ENCODE measurements at places on chromosomes 1 and 21.
A peak's percentile ranks its signal among the peaks of the same experiment; 100 is the strongest.

DNA sequence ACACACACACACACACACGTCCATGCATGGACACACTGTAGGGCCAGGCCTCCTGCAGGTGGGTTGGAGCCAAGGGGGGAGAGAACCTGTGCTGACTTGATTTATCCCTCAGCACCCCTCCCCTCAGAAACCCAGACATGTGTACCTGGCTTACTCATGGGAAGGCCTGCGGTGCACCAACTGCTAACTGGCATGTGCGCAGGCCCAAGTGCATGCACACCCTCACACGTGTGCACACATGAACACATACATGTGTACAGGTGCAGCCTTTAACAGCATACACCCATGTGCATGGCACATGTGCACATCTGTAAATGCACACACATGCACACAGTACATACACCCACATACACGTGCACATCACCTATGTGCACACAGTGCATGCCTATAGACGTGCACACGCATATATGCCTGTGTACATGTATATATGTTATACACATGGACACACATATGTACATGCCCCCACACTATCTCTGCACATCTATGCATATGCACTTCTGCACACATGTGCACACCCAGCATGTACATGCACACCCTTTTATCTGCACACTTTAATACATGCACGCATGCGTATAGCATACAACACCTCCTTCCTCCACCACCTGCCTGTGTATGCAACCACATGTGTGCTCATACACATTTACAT, 67.5 kb downstream of the TRIM11 start:
- peaks cover 3% of the 10 kb centered on the region for H3K27me3 ChIP-seq
- no peak for DNase-seq
- H3K4me3 ChIP-seq: peak overlapping the region; percentile 55
- H3K4me1 ChIP-seq: no peaks in the 10 kb centered on the region
- H3K36me3 ChIP-seq: no peaks in the 10 kb centered on the region
- no peak overlapping the region for H3K27ac ChIP-seq

DNA sequence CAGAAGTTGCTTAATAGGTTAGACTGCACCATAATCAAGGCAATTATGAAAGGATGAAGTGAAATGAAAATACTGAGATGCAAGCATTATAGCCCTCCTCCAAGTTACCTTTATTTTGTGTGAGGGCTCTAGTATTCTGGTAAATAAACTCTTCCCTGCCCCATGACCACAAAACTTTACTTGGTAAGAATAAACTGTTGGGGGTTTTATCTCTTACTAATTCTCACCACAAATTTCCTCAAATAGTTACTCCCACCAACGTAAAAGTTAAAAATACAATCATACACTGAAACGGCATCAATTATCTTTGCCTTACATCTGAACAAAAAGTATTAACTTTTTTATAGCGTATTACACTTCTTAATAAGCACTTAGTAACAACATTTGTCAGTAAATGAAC, 29.5 kb downstream of the C21orf91 start:
- DNase-seq: no peak
- peaks cover 7% of the 10 kb centered on the region for H3K36me3 ChIP-seq
- H3K27me3 ChIP-seq: no peaks in the 10 kb centered on the region
- H3K27ac ChIP-seq: no peak overlapping the region
- H3K4me3 ChIP-seq: no peak overlapping the region

- no peaks in the 10 kb centered on the region for H3K4me1 ChIP-seq
- DNase-seq: no peak
- H3K27me3 ChIP-seq: no peaks in the 10 kb centered on the region
- H3K27ac ChIP-seq: no peak overlapping the region
Measured at GRCh38 chr1:205183676-205184335, 27.7 kb downstream of the DSTYK start.

GRCh38 chr1:6273380-6273891, 12.5 kb upstream of the GPR153 start:
- H3K27me3 ChIP-seq: no peaks in the 10 kb centered on the region
- no peak overlapping the region for H3K4me3 ChIP-seq
- no peak overlapping the region for H3K27ac ChIP-seq
- peaks cover 37% of the 10 kb centered on the region for H3K4me1 ChIP-seq
- DNase-seq: no peak
- H3K36me3 ChIP-seq: peaks cover 28% of the 10 kb centered on the region

GRCh38 chr21:26067836-26068594, 102.6 kb downstream of the APP start:
- no peaks in the 10 kb centered on the region for H3K27me3 ChIP-seq
- no peak for DNase-seq
- peaks cover 13% of the 10 kb centered on the region for H3K4me1 ChIP-seq
- H3K4me3 ChIP-seq: no peak overlapping the region
- no peak overlapping the region for H3K27ac ChIP-seq

DNA sequence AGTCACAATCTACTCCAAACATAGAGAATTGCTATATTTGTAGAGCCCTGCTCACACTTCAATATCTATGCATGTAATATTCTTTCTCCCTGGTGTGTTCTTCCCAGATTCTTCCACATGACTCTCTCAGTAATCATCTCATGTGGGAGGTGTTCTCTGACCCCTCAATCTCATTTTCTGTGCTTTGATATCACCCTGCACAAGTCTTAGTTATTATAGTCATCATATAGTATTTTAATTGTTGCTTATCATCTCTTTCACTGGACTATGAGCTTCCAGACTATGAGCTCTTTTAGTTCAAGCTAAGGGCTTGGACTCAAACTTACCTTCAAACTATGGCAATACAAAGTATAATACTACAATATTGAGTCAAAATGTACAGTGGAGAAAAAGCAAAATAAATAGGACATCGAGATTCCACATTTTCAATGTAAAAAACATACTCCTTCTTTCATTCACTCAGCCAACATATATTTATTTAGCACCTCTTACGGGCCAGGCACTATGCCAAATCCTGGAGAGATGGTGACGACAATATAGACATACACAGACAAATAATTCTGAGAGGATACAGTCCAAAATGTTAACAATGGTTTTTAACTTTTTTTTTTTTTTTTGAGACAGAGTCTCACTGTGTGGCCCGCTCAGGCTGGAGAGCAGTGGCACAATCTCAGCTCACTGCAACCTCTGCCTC, 12.7 kb downstream of the TESK2 start:
- no peak overlapping the region for H3K4me3 ChIP-seq
- no peak for DNase-seq
- no peak overlapping the region for H3K27ac ChIP-seq
- H3K4me1 ChIP-seq: no peaks in the 10 kb centered on the region
- no peaks in the 10 kb centered on the region for H3K36me3 ChIP-seq

DNA sequence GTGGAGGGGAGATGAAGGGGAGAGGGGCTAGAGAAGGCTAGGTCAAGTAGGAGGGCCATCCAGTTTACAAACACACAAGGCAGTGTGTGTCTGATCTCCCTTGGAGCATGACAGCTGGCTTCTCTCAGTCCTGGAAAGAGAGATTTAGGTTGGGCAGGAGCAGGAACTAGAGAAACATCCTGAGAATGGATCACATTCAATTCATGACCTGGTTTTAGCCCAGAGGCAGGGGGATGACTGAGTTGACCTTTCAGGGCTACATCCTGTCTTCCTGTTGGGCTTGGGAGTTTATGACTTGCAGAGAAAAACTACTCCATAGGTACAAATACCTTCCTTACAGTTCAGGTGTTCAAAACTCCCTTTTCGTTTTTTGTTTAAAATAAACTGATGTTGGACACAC, 97.0 kb downstream of the IGSF21 start:
- no peaks in the 10 kb centered on the region for H3K27me3 ChIP-seq
- no peak overlapping the region for H3K27ac ChIP-seq
- no peak overlapping the region for H3K4me3 ChIP-seq
- no peaks in the 10 kb centered on the region for H3K36me3 ChIP-seq
- H3K4me1 ChIP-seq: no peaks in the 10 kb centered on the region

DNA sequence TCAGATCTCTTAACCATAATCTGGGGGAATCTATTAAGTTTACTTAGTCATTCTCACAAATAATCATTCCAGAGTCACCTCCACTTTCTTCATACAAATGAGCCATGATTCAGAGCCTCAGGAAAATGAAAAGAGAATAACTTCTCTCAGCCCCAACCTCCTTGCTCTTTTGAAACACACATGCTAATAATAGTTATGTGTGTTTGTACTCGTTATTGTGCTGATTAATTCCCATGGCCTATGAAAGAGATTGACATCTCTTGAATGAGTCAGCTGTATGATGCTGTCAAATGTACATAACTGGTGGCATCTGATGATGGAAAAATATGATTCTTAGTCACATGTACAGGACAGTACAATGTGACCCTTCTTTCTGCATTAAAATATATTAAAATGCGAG, 41.5 kb downstream of the DTL start:
- no peaks in the 10 kb centered on the region for H3K27me3 ChIP-seq
- no peak for DNase-seq
- no peak overlapping the region for H3K27ac ChIP-seq
- H3K4me3 ChIP-seq: no peak overlapping the region
- no peaks in the 10 kb centered on the region for H3K4me1 ChIP-seq

GRCh38 chr1:184489908-184490307, 103.1 kb downstream of the C1orf21 start:
- H3K4me1 ChIP-seq: peaks cover 14% of the 10 kb centered on the region
- H3K27me3 ChIP-seq: no peaks in the 10 kb centered on the region
- no peaks in the 10 kb centered on the region for H3K36me3 ChIP-seq
- no peak overlapping the region for H3K4me3 ChIP-seq
- no peak overlapping the region for H3K27ac ChIP-seq

DNA sequence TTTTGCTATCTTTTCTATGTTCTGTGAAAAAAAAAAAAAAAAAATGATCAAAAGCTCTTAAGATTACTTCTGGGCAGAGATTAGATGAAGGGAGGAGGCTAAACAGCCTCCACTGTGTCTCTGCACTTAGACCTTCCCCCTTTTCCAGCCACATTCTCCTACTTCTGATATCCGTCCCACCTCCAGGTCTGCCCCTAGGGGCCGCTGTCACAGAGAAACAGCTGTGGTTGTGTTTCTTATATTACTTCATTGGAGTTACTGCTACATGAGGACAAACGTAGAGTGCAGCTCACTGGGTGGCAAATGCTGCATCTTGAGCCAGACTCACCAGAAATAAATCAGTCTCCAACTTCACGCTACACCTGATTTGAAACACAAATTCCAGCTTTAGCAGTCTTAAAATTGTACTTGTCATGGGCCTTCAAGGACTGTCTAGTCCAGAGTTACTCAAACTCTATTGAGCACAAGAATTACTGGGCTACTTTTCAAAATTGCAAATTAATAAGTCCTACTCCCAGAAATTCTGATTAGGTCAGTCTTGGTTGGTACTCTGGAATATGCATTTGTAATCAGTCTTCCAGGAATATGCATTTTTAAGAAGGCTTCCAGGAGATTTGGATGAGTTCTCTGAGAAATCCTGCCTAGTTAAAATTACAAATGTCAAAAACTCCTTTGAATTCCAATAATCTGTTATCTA, 125.2 kb upstream of the PTBP2 start:
- no peak overlapping the region for H3K27ac ChIP-seq
- no peaks in the 10 kb centered on the region for H3K36me3 ChIP-seq
- peaks cover 7% of the 10 kb centered on the region for H3K4me1 ChIP-seq

- H3K36me3 ChIP-seq: no peaks in the 10 kb centered on the region
- peaks cover 13% of the 10 kb centered on the region for H3K27me3 ChIP-seq
- no peak overlapping the region for H3K27ac ChIP-seq
- peak overlapping the region; percentile 21 for H3K4me3 ChIP-seq
- H3K4me1 ChIP-seq: peaks cover 9% of the 10 kb centered on the region
- DNase-seq: peak; percentile 3
Measured at GRCh38 chr1:226549094-226549936, 751 bp downstream of the STUM start.

DNA sequence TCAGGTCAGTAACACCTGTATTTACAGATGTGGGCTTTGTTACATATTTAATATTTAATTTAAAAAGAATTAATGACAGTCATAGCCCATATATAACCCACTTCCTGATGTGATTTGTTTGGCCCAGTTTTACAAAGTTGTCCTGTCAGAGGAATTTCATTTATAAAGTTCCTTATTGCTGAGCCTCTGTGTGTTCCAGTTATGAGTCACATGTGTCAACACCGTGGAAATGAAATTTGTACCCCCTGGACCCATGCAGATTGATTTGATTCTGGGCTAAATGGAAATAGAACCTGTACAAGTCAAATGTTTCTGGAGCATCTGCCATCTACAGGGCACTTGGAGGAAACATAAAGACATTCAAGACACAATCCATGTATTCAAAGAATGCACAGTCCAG, 149.2 kb downstream of the CACNA1E start:
- H3K4me1 ChIP-seq: no peaks in the 10 kb centered on the region
- no peak overlapping the region for H3K27ac ChIP-seq
- no peak overlapping the region for H3K4me3 ChIP-seq
- no peak for DNase-seq

- H3K27ac ChIP-seq: no peak overlapping the region
- H3K27me3 ChIP-seq: no peaks in the 10 kb centered on the region
- no peak overlapping the region for H3K4me3 ChIP-seq
- H3K36me3 ChIP-seq: no peaks in the 10 kb centered on the region
Measured at GRCh38 chr1:208731981-208732821, 488.0 kb upstream of the PLXNA2 start.

GRCh38 chr1:153506831-153507413, 28.9 kb downstream of the S100A6 start:
- H3K4me1 ChIP-seq: no peaks in the 10 kb centered on the region
- H3K36me3 ChIP-seq: no peaks in the 10 kb centered on the region
- H3K4me3 ChIP-seq: no peak overlapping the region
- DNase-seq: no peak
- H3K27ac ChIP-seq: no peak overlapping the region

DNA sequence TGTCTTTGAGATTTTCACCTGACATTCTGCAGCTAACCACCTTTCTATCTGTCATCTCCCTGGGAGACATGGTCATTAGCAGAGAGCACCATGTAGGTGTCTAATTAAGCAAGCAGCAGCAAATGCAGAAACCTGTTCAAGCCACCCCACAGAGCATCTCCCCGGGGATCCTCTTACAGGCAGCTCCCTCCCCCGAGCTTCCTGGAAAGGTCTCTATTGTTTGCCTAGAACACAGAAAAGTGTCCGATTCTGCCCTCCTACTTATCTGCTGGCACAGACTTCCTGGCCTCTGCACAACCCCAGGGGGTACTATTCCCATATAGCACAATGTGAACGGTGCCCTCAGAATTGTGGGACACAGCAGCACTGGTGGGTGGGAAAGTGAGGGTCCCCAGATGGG, 46.1 kb downstream of the PLEKHA6 start:
- no peak overlapping the region for H3K27ac ChIP-seq
- peaks cover 20% of the 10 kb centered on the region for H3K4me1 ChIP-seq

DNA sequence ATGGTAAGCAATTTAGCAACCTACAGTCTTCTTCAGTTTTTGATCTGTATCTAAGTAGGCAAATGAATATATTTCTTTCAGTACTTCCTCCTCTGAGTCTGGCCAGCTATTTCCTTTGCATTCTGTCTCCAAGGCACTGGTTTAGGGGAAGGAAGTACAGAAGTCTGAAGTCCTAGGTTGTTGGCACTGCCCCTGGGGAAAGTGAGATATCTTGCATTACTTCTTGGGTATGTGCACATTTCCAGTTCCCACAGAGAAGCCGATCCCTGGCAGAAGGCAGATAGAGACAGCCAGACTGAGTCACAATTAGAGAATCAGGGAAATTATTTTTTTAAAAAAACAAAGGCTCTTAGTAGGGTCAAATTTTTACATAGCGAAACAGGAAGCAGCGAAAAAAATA, 98.8 kb downstream of the RASAL2 start:
- no peaks in the 10 kb centered on the region for H3K36me3 ChIP-seq
- no peak overlapping the region for H3K27ac ChIP-seq
- no peak overlapping the region for H3K4me3 ChIP-seq

GRCh38 chr1:14733048-14733778, 134.7 kb downstream of the KAZN start:
- no peaks in the 10 kb centered on the region for H3K27me3 ChIP-seq
- DNase-seq: no peak
- peaks cover 30% of the 10 kb centered on the region for H3K4me1 ChIP-seq
- no peak overlapping the region for H3K27ac ChIP-seq
- peaks cover 28% of the 10 kb centered on the region for H3K36me3 ChIP-seq
- H3K4me3 ChIP-seq: no peak overlapping the region

- peak; percentile 39 for DNase-seq
- peak overlapping the region; percentile 77 for H3K27ac ChIP-seq
- peaks cover 17% of the 10 kb centered on the region for H3K4me1 ChIP-seq
Measured at GRCh38 chr1:232952514-232953499, 2.4 kb downstream of the NTPCR start.
